ENCODE measurements at places on chromosomes 5 and 9.

DNA sequence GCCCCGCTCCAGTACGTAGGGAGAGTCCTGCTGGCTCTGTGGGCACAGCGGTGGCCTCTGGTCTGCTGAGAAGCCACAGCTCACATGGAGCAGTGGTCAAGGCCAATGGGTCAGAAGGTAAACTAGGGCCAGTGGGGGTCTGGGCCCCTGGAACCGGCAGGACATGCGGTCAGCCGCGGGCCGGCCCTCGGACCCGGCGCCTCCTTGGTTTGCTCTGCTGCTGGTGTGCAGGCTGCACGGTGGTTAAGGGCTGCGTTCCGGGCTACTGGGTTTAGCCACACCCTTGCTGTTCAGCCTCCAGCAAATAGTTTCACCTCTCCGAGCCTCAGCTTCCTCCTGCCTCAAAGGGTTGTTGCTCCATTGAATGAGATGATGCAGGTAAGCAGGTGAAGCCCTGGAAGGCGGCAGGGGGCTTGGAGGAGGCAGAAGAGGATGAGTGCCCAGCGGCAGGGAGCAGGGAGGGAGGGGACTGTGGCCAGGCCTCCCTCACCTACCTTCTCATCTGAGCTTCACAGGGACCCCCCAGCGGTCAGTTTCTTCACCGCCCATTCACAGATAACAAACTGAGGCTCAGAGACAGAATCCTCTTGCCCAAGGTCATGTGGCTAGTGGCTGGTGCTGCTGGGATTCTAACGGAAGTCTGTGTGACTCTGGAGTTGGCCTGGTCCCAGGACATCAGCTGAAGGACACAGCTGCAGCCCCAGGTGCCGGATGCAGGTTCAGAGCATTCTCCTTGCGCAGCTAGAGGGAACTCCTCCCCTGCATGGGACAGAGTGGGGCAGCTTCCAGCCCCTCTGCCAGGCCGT is 3.7 kb upstream of the COL5A1 start:
- DNase-seq = no peak

DNA sequence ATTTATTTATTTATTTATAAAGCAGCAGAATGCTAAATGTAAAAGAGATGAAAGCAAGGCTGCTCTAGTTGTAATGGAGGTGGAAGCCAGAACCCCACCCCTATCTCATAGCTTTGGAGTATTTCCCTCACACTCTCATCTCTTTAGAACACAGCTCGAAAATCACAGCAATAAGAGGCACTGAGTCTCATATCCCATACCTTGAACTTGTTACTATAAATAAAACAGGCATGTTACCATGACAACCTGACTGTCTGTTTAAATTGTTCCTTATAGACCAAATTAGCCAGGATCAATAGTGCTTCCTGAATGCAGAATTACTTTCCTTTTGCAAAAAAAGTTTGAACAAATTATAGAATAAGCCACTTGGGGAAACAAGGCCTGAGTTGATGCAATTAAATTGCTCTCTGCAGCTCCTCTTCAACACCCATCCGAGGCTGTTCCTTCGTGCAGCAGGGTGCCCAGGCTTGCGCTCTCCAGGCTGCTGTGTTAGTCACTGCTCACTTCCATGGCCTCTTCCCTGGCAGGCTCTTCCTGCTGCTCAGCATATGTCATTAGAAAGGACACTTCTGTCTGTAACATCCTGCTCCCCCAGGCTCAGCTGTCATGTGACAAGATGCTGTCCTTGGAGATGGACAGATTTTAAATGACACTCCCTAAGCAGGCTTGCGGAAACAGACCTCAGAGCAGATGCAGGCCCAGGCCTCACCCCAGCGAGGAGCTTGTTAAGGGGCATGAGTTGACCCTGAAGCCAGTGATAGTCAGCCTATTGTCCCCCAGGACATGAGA is 120.2 kb downstream of the CARTPT start:
- DNase-seq = no peak

DNA sequence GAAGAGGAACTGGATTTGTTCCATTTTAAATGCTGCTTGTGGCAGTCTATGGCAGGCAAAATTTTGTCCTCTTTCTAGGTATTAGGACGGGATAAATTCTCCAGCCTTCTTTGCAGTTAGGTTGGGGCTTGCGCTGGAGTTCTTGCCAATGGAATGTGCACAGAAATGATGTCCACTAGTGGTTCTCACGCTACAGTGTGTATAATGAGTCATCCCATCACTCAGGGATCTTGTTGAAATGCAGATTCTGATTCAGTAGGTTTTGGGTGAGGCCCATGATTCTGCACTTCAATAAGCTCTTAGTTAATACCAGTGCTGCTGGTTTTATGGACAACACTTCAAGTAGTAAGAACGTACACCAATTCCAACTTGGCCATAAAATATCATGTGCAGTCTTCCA is 317.6 kb upstream of the KLF4 start:
- DNase-seq = no peak

- DNase-seq = no peak
Observed at GRCh38 chr5:45793638-45794532, 97.7 kb upstream of the HCN1 start.

GRCh38 chr9:128908372-128908771 is 12.4 kb upstream of the PHYHD1 start:
- DNase-seq = no peak

DNA sequence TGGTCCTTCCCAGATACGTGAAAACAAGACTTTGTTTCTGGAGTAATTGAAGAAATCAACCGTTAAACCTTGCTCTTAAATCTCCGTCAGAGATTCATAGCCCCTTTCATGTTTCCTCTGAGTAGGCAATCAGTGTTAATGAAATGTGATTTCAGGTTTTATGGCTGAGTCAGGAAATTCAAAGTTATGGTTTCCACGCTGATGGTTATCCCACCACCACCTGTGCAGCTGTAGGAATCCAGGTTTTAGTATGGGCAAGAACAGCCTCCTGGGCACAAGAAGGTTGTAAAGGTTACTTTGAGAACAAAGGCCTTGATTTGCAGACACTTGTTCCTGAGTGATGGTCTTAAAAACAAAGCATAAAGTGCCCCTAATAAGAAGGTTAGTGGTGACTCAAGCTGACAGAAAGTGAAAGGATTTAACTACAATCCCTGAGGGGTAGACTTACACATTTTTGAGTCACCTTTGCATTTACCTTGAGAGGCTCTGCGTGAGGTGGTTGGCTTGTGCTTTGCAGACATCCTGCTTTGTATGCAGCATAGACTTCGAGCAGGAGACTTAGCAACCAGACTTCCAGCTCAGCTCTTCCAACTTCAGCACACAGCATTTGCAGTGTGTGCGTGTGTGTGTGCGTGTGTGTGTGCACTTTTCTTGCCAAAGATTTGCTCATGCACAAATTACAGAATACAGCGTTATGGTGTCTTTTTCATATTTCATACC is 159.6 kb downstream of the TLE4 start:
- no peak for DNase-seq

DNA sequence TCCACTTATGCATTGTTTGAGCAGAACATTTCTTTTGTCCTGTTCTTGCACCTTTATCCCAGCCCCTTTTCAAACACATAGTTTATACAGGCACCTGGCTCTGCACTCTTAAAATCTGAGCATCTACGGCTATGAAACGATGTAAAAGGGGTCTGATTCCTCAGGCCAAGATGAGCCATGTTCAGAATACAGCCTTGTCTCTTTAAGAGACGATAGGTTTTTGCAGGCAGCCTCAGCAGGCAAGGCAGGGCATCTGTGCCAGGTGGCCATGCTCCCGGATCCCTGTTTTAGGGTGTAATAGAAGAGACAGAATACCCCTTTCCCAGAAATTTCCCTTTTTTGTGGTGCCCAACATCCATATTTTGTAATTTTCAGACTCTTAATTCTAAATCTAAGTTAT is 89.1 kb upstream of the NFIB start:
- no peak for DNase-seq

DNA sequence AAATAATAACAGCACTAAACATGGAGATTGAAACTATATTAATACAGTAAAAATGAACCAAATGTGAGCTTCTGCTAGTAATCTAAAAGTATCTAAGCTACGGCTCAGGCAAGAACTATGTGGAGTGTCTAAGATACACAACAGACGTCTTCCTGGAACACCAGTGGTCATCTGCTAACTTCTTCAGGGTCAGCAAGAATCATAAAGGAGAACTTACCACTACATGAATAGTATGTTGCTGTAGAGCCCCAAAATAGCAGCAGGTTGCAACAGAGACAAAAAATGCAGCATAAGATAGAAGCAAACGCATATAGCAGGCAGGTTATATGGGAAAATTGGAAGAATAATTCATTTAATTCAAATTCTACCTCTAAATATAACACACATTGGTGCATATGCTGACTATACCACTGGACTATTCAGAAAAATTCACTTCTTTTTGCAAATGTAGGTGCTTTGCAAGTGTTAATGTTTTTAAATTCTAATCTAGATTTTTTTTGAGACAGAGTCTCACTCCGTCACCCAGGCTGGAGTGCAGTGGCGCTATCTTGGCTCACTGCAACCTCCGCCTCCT is 27.1 kb downstream of the DCTN4 start:
- no peak for DNase-seq

- DNase-seq = no peak
Observed at GRCh38 chr9:120393386-120394057, 186.4 kb downstream of the CDK5RAP2 start.

- DNase-seq = no peak
Observed at GRCh38 chr5:154997746-154998145, 15.8 kb upstream of the KIF4B start.

DNA sequence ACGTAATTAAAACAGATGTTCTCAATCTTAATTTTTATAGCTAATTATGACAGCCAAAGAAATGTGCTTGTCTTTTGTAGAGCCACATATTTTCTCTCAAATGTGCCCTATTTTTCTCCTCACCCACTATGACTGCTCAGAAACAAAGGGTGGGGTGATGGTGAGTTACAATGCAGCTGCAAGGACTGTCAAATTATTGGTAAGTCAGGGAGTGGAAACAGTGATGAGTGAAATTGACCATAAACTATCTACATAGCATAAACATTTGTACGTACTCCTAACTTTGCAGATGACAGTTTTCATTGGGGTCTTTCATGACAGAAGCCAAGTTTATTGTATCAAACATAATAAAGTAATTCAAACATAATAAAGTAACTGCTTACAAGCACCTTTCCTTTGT is 215.9 kb downstream of the MCTP1 start:
- no peak for DNase-seq

DNA sequence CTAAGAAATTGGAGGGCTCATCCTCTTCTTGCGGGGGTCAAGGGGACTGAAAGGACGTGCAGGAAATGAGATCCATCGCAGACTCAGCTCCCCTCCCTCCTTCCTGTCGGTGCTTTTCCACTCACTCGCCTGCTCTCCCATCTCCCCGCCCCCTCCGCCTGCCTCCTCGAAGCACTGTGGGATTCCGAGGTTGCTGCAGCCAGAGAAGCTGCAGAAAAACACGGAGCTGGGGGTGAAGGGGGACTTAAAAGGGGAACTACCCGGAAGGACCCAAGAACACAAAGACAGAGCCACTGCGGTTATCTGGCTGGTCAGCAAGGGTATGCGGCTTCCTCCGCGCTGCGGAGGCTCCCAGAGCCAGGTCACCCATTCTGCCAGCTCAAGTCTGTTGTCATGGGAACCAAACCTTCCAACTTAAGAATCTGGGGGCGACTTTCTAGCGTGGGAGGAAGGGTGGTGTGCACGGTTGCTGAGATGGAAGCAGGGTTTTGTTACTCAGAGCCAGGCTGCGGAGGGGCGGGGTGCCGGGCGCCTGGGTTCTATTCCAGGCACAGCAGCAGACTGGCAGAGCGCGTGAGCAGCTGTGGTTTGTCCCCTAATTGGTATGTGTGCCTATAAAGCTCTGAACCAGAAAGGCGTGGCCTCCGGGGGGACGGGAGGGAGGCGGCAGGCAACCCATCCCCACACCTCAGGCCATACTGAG is 24.9 kb downstream of the PCDHGC5 start:
- peak; percentile 87 for DNase-seq

DNA sequence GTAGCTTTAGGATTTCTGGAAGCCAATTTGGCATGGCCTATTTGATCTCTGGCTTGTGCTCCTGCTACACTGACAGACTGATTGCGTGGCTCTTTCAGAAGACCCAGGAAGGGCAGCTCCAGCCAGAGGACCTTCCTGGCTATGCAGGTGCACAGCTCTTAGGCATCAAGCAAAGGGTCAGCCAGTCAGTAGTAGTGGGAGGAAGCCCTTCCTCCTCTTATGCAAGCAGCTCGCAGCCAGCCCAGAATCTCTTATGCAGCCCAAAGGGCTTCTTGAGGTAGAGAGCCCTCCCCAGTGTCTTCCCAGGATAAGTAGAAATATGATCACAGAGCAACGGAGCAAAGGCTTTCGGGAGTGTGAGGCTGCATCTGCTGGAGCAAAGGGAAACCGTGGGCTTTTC is 43.2 kb downstream of the SLC36A1 start:
- no peak for DNase-seq

DNA sequence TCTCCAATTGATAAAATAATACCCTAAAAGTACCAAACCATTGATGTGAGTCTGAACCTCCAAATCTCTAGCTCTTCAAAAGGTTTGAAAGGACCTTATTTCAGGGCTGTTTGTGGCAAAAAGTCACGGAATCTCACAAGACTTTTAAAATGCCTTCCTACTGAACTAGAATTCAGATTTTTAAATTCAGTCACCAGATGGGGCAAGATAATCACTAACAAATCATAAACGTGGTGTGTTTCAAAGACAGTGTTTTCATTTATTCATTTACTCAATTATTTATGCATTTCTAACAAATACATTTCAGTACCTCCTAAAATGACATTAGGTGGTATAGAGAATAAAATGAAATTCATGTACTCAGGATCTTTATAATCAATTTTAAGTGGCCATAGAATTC is 68.2 kb upstream of the SMC2 start:
- DNase-seq = no peak

GRCh38 chr5:109452661-109453060 is 42.9 kb upstream of the PJA2 start:
- no peak for DNase-seq

DNA sequence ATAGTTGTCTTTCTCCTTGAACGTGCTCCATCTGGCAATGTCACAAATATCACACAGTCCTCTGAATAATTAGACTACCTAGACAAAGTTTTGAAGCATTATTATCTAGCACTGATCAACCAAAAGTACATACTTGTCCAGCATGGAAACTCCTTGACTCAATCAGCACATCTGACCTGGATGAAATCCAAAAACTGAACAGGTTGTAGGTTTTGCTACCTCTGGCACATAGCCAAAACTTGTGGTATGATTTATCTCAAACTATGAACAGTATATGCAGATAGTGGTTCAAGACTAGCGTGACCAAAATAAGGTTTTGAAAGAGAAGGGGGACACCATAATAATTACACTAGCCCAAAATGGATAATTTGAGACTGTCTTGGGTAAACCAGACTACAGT is 158.1 kb downstream of the ARRDC3 start:
- no peak for DNase-seq

GRCh38 chr5:179132586-179133355 is 72.6 kb downstream of the ZNF354C start:
- DNase-seq = no peak

GRCh38 chr9:88578121-88579049 is 43.4 kb downstream of the NXNL2 start:
- DNase-seq = peak; percentile 97

GRCh38 chr9:12784461-12785259 is 9.8 kb downstream of the LURAP1L start:
- DNase-seq = no peak

DNA sequence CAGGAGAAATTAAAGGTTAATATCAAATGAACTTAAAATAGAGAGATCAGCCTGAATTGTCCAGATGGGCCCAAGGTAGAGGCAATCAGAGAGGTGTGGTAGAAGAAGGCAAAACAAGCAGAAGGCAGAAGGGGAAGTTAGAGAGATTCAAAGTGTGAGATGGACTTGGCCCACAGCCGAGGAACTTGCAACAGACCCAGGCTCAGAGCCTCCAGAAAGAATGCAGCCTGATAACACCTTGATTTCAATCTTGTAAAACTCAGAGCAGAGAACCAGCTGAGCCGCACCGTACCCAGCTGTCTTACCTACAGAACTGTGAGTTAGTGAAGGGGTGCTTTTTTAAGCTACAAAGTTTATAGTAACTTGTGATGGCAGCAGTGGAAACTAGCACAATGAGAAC is 190.9 kb downstream of the RFK start:
- no peak for DNase-seq
